ENCODE measurements at places on chromosomes 11 and 22.

DNA sequence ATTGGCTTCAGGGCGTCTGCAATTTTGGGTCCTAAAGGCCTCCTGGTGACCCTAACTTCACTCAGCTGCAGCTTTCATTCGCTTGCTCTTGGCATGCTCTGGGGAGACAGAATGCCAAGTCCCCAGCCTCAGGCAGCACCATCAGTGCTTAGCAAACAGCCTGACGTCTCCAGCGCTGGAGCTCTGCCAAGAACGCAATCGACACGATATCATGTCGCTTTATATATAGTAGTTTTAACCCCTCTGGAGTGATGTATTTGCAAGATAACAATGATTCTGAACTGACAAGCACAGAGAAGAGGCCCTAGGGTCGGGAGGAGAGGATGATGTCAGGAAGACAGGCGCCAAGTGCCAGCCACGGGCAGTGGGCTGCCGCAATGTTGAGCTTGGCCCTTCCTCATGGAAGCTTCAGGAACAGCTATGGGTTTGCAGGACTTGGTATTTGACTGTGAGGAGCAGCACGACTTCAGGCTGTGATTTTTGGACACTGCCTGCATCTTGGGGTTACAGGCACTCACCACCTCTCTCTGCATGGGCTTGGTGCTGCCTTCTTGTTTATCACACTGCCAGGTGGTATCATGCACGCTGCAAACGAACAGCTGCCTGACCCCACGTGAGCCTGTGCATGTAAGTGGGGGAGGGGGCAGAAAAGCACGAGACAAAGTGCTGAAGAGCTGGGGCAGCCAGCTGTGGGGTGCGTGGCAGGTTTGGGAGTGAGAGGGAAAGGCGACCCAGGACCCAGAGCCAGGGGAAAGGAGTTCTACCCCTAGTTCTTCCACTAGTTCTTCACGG lies 26.1 kb downstream of the B3GAT1 start:
- DNase-seq: no peak

DNA sequence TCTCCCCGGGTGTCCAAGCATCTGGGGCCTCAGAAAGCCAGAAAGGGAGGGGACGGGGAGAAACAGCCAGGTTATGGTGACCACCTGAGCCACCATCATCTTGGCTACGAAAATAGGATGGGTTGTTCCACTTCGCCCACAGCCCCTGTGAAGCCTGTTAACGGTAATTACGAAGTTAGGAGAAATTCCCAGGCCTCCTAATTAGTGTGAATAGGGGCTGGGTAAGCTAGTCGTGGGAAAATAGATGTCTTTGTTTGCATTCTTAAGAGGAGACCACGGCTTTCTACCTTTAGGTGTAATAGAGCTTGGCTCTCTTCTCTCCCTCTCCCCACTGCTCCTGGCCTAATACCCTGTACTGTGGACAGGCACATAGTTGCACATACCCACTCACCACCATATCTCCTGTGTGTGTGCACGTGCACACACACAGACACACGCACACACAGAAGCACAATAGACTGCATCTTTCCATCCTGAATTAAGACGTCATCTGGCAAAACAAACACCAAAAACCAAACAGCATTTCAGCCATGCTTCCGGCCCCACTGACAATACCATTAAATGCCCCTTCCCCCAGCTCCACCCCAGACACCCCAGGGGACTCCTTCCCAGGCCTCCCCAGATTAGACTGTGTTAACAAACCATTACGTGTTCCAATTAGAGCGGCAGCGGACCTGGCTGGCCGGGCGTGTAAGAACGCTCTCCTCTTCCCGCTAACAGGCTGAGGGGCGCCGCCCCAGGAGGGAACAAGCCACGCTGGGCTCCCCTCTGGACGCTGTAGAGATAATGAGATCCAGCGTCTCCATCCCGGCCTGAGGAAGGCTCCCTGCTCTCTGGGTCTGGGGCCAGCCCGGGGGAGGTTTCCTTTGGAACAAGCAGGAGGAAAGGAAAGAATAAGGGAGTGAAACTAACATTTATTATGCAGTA lies 72.8 kb downstream of the TP53I11 start:
- peak; percentile 77 for DNase-seq

DNA sequence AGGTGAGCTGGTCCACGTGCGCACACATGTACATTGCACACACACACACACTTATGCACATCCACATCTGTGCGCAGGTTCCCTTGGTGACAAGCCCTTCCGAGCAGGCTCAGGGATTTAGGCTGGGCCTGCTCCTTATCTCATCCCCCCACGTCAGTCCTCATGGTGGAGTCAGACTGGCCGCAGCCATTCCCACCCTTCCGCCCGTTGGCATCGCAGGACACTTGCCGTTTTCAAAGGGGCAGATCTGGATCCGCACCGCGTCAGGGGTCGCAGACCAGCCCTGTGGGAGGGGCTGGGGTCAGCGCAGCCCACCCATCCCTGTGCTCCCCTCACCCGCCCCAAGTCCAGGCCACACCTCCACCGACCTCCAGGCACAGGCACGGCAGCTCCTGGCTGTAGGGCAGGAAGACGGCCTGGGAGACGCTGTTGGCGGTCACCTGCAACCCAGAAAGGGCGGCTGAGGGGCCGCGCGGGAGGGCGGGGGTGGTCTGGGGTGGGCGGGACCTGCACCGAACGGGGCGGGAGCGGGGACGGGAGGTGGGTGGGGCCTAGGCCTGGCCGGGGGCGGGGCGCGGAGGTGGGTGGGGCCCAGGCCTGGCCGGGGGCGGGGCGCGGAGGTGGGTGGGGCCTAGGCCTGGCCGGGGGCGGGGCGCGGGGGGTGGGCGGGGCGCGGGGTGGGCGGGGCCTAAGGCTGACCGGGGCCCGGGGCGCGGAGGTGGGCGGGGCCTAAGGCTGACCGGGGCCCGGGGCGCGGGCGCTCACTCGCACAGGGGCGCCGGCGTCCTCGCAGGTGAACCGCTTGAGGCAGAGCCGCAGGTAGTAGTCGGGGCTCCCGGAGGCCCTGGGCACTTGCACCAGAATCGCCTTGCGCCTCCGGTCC lies 13.3 kb downstream of the IL17REL start:
- DNase-seq: no peak

DNA sequence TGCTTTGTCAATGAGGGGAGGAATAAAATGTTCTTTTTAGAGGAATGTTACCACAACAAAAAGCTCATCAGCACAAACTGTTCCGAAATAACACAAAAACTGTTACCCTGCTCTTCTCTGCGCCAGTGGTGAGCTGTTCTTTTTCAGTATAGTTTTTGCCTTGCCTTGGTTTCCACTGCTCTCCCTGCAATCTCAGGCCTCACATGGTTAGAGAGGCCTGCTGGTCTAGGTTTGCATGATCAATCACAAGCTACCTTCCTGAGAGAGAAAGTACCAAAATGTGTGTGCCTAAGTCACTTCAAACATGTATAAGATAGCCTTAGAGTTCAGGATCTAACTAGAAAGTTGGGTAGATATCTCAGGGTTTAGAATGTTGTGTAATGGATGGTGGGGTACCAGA lies 114.6 kb downstream of the STIM1 start:
- DNase-seq: no peak

DNA sequence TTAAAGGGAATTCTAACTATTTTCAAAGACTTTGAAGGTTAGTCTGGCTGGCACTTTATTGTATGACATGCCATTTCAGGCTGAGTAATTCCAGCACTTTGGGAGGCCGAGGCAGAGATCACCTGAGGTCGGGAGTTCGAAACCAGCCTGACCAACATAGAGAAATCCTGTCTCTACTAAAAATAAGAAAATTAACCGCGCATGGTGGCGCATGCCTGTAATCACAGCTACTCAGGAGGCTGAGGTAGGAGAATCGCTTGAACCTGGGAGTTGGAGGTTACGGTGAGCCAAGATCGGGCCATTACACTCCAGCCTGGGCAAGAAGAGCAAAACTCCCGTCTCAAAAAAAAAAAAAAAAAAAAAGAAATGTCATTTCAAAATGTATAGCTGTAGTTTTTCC lies 95.6 kb downstream of the RDX start:
- no peak for DNase-seq

GRCh38 chr11:34331736-34332135 lies 26.1 kb downstream of the ABTB2 start:
- DNase-seq: no peak

DNA sequence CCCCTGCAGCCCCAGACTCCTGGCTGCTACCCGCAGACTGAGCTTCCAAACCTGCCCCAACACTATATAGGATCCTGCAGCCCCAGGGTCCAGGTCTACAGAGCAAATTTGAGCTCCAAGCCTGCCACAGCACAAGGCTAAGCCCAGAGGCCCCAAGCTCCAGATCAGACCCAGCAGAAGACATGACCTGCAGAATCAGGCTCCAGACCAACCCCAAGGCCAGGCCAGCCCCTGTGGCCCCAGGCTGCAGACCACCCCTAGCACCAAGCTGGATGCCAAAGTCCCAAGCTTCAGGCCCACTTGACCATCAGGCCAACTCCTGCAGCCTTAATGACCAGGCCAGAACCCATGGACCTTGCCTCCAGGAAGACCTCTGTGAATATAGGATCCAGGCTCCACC lies 145.3 kb downstream of the DLG2 start:
- DNase-seq: no peak

- DNase-seq: no peak
Observed at GRCh38 chr11:35905646-35906276, 38.1 kb upstream of the LDLRAD3 start.

GRCh38 chr11:2843551-2843950 lies 42.0 kb downstream of the CDKN1C start:
- DNase-seq: no peak

DNA sequence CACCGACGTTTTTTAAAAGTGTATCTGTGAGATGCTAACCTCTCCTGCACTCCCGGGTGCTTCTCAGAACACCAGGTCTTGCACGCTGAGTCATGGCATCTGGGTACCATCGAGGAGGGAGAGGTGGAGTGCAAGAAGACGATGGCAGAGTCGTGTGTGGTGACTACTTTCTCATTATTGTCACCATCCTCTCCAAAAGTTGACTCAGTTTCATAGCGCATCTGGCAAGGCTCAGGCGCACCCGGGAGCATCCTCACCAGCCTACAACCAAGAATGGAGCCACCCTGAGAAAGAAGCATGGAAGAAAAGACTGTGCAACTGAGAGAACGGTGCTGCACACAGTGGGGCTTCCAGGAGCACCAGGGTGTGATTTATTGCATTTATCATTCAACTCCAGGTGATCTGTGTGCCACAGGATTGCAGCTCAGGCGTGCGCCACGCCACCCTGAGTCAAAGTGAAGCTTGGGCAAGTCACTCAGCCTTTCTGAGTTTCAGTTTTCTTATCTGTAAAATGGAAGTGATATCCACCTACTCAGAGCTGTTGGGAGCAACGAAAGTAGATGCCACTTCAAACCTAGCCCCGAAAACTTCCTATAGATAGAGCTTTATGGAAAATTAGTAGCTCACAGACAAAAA lies 65.4 kb downstream of the LINC01488 start:
- DNase-seq: no peak

DNA sequence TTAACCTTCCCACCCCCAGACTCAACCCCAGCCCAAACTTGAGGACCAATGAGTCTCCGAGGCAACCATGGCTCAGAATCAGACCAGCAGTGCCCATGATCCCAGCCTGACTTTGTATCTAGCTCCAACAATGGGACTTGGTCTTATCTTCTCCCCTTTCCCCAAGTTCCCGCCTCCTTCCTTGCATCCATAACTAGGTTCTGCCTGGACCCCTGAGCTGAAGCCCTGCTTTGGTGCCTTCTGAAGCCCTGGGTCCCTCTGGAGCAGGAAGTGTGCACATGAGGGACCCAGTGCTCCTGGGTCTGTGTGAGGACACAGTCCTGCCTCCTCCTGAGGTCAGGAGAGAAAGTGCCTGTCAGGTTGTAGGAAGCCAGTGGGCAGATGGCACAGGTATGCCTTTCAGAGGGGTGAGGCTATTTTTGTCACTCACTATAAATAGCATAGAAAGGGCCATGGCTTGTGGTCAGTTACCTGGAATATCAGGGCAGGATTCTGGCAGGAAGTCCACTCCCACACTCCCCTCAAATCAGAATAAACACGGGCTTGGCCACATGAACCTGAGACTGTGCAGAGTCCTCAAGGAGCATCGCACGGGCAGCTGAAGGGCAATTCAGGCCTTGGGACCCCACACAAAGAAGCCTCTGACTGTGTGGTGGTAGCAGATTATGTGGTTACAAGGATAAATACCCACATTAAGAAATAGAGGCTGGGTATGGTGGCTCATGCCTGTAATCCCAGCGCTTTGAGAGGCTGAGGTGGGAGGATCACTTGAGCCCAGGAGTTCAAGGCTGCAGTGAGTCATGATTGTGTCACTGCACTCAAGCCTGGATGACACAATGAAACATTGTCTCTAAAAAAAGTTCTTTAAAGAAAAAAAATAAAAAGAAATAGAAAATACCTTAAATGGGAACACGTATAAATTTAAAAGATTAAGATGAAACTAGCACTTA lies 27.4 kb downstream of the RCN1 start:
- peak; percentile 61 for DNase-seq

GRCh38 chr11:107587306-107587979 lies 3.5 kb upstream of the ELMOD1 start:
- DNase-seq: peak; percentile 80

- DNase-seq: no peak
Observed at GRCh38 chr11:117723277-117724024, 73.6 kb downstream of the DSCAML1 start.

GRCh38 chr11:65058012-65058411 lies 341 bp downstream of the NAALADL1 start:
- no peak for DNase-seq

- peak; percentile 89 for DNase-seq
Observed at GRCh38 chr22:23233752-23234408, 53.6 kb downstream of the BCR start.

GRCh38 chr11:117625237-117625636 lies 171.8 kb downstream of the DSCAML1 start:
- no peak for DNase-seq

GRCh38 chr11:44382656-44383240 lies 72.8 kb upstream of the ALX4 start:
- no peak for DNase-seq

DNA sequence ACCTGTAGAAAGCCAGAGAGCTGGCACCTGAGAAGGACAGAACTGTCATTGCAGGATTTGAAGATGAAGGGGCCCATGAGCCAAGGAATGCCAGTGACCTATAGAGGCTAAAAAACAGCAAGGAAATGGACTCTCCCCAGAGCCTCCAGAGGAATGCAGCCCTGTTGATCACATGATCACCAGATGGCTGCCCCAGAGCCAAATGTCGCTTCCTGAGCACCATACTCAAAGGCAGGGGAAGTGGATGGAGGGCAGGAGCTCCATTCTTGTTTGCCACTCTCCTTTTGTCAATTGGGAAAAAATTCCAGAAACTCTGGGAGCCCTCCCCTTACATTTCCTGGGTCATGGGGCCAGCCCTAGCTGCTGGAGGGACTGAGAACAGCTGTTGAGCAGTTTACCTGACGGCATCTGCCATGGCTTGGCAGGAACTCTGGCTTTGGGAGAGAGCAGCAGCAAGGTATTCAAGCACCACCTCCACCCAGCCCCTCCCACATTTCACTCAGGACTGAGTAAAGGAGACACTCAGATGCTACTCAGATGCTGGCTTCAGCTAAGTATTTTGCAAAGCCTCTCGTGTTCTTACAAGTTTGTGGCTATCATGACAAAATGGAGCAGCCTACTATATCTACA lies 46.9 kb downstream of the DKK3 start:
- DNase-seq: no peak

DNA sequence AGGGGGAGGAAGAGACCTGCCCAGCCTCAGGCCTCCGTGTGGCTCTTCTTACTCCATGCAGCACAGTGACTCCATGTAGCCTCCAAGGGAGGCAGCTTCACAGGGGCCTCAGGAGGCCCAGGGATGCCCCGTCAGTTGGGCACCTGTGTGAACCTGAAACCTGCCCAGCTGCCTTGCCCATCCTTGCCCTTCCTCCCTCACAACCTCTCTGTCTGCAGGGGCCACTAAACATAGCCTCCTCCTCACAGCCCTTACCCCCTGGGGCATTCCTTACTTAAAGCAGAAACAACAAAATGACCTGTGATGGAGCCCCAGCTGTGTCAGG lies 7.1 kb downstream of the LRRC32 start:
- no peak for DNase-seq

GRCh38 chr22:29148826-29149225 lies 56.9 kb upstream of the EMID1 start:
- no peak for DNase-seq

Data from fibroblast of skin of right quadriceps (primary cell).